ENCODE measurements at places on chromosomes 1 and 21.

DNA sequence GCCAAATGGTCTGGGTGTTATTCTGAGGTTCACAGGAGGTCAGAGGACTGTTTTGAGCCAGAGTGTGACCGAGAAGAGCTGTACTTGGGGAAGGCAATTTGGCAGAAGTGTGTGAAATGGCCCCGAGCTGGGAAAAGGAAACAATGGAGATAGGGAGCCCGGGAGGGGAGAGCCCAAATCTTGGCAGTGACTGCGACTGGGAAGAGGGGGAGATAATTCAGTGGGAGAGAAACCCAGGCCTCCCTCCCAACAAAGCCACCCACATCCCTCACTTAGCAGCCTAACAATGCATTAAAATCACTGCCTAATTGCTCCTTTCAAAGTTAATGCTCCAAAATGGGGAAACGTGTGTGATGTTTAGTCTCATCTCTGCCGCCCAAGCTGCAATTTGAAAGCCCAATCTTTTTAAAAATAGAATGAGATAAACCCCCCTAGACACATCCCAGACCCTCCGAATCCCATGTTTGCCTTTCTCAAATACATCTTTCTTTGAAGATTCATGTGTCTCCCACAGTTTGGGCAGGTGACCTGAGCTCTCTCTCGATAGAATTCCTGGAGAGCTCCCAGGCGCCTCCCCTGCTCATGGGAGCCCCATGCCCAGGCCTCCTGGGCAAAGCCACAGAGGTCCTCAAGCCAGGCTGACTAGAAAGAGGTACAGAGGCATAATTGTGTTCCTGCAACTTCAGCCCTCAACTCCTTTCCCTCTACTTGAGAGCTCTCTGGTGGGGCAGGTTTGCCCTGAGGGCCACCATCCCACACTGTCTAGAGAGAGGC is 17.3 kb downstream of the LRRC52 start:
- DNase-seq: no peak

DNA sequence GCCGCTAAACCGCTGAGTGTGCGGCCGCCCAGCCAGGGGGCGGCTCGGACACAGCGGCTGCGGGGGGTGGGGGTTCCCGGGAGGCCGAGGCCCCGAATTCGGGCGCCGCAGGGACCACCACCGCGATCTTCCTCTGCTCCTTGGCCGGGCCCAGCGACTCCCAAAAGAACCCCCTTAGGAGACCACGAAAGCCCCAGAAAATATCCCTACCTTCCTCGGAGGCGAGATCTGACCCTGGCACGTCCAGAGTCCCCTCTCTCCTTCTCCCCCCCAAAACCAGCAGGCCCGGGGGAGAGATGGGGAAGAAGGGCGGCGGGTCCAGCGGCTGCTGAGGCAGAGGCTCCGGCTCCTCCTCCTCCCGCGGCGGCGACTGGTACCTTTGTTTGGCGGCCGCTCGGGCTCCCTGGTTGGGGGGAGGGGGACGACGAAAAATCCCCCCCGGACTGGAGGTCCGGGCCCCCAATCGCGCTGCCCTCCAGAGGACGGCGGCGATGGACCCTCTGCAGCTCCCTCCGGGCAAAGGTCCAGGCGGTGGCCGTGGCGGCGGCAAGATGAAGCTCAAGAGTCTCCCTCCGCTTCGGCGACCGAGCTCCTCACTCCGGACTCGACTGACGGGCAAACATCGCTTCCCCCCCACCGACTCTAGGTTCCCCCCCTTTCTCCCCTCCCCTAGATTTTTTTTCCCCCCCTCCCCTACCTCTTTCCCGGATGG is at the start of gene ARID4B:
ARID4B (minus strand) TSS at position 621 of the 712 bp plus-strand sequence. CDS start 1,260 bp downstream, outside the sequence.
- peak; percentile 80 for DNase-seq

DNA sequence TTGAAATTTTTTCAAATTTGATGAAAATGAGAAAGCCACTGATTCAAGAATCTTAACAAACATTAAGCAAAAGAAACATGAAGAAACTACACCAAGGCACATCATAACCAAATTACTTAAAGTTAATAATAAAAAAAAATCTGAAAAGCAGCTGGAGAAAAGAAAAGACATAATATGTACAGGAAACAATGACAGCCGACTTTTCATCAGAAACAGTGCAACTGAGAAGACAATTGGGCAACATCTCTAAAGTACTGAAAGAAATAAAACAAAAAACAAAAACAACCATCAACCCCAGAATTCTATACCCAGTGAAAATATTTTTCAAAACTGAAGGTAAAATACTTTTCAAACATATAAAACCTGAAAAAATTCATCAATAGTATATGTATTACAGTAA is 73.8 kb upstream of the DMRTA2 start:
- DNase-seq: no peak

GRCh38 chr21:24420689-24421088 is 1186.6 kb downstream of the MRPL39 start:
- DNase-seq: no peak

GRCh38 chr21:39518055-39518846 is 66.5 kb downstream of the SH3BGR start:
- DNase-seq: peak; percentile 39

GRCh38 chr21:44748621-44749020 is 37.2 kb upstream of the TSPEAR start:
- DNase-seq: no peak

GRCh38 chr1:64318428-64318827 is 115.0 kb downstream of the UBE2U start:
- no peak for DNase-seq

DNA sequence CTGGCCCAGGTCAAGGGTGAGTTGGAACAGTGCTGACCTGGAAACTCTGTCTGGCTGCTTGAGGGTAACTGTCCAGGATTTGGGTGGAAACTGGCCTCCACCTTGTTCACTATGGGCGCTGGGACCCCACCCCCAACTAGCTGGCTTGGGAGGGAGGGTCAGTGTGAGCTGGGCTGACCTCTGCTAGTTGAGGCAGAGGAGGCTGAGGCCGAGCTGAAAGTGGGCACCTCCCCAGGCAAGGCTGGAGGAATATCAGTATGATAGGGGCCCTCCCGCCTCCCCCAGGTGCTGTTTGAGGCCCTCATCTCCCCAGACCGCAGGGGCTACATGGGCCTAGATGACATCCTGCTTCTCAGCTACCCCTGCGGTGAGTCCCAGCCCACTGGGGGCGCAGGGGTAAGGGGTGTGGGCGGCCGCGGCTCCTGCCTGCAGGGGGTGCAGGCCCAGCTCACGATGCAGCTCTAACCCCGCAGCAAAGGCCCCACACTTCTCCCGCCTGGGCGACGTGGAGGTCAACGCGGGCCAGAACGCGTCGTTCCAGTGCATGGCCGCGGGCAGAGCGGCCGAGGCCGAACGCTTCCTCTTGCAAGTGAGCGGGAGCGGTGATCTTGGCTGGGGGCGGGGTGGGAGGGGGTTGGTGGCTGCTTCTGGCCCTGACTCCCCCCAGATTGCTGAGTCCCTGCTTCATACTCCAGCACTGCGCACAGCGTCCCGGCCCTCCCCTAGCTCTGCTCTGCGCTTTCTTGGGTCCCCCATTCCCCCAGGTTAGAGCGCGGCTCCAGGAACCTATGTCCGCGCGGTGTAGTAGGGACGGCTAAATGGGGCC is 22.9 kb downstream of the PTPRU start:
- DNase-seq: no peak

DNA sequence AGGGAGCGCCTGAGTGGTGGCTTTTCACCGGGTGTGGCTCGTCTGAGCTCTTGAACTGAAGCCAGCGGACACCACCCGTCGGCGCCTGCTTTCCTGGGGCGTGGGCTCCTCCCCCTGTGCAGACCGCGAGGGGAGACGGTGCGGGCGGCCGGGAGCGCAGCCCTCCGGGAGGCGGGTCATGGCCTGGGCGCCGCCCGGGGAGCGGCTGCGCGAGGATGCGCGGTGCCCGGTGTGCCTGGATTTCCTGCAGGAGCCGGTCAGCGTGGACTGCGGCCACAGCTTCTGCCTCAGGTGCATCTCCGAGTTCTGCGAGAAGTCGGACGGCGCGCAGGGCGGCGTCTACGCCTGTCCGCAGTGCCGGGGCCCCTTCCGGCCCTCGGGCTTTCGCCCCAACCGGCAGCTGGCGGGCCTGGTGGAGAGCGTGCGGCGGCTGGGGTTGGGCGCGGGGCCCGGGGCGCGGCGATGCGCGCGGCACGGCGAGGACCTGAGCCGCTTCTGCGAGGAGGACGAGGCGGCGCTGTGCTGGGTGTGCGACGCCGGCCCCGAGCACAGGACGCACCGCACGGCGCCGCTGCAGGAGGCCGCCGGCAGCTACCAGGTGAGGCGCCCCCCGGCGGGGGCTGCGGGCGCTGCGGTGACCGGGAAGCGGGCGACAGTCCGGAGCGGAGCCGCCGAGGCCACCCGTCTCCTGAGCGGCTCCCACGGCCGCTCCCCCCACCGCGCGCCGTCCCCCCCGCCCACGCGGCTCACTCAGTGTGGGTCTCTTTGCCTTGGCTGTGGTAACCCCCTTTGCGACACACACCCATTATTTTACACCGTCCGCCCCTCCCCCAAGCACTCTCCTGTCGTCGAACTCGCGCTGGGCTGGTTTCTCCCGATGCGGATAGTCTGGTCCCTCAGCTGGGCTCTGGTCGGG is at the start of gene TRIM58:
TRIM58 (plus strand) TSS at position 119 of the 916 bp plus-strand sequence; CDS start at position 179, 60 bp downstream.
- DNase-seq: no peak

DNA sequence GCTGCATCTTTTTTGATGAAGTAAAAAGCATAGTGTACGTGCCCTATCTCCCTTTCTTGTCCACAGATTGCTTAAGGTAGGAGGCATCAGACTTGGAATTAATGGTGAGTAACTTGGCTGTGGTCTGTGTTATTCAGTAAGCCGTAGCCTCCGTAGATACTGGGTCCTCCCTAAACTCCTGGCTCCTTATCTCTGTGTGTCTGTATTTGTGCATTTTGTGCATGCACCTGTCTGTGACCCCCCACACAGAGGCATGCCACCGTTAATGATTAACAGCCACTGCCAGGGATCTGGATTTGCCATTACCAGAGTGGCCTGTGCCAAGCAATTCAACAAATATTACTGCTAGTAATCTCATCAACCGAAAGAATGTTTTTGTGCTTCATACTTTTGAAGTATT is 31.9 kb downstream of the MAP3K21 start:
- DNase-seq: no peak

DNA sequence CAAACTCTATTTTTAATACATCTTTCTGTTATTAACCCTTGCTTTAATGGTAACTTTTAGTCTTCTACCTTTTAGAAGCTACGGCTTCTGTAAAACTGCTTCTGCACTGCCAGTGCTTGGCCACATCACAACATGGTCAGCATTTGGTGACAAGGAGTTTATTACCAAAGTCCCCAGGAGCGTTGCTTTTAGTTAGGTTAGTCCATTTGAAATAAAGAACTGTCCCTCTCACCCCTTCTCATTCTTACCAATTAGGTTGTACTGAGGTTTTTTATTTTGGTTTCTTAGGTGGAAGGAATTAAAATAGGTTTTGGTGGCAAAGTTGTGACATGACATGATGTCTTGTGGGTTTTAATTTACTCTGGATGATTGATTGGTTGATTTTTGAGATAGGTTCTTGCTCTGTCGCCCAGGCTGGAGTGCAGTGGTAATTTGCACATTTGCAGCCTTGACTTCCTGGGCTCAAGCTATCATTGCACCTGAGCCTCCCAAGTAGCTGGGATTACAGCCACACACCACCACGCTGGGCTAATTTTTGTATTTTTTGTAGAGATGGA is 39.2 kb downstream of the SPEN start:
- no peak for DNase-seq

GRCh38 chr1:90262791-90263190 is 267.9 kb downstream of the ZNF326 start:
- no peak for DNase-seq

DNA sequence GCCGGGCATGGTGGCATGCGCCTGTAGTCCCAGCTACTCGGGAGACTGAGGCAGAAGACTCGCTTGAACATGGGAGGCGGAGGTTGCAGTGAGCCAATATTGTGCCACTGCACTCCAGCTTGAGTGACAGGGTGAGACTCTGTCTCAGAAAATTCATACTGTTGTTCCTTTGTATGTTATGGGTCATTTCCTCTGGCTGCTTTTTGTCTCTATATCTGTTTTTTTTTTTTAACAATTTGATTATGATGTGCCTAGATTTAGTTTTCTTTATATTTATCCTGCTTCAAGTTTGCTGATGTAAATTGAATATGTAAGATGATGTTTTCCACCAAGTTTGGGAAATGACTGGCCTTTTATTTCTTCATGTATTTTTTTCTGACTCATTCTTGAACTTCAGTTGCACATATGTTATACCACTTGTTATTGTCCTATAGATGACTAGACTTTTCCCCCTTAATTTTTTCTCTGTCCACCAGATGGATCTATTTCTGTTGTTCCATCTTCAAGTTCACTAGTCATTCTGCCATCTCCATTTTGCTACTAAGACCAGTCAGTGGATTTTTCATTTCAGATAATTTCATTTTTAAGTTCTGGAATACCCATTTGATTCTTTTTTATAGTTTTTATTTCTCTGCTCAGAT is 173.5 kb downstream of the GALNT2 start:
- DNase-seq: no peak

DNA sequence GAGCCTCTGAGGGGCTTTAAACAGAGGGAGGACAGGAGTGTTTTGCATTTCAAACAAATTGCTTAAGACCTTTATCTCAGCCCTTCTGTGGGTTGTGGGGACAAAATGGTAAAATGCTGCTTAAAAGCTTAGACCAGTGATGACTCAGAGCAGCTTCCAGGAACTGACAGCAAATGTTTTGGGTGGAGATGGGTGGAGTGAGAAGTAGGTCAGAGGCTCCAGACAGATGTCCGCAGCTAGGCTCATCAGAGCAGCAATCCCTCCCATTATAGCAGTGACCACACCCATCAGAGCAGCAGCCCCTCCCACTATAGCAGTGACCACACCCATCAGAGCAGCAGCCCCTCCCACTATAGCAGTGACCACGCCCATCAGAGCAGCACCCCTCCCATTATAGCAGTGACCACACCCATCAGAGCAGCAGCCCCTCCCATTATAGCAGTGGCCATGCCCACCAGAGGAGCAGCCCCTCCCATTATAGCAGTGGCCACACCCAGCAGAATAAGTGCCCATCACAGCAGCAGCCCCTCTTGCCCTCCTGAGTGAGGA is 532.2 kb downstream of the MATN1 start:
- no peak for DNase-seq

DNA sequence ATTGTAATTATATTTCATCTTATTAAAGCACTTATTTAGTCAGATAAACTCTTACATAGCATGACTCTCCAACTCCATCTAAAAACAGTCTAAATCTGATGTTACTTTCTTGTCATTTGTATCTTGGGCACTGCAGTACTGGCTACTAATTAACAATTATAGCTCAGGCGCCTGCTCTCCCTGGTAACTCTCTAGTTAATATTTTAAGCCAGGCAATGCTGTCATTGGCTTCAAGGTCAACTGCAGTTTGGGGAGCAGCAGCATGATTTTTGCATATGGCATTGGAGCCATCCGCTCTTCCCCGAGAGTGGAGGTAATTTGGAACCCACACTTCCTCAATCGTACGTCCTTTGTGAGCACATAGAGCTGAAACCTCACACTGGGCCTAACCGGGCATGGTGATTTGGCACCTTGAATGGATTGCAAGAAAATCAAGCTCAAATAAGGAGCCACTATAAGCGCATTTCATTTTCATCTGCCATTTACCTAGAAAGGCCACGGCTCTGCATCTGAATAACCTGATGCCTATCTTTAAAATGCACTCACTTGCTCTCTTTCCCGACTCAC is 187.7 kb downstream of the KAZN start:
- no peak for DNase-seq

GRCh38 chr1:223230161-223230881 is 87.3 kb upstream of the TLR5 start:
- peak; percentile 63 for DNase-seq
